Activated CD8-positive, alpha-beta memory T cell treated with anti-CD3 and anti-CD28 coated beads for 4 hours (primary cell): ENCODE measurements at places on chromosomes 6 and 20.

DNA sequence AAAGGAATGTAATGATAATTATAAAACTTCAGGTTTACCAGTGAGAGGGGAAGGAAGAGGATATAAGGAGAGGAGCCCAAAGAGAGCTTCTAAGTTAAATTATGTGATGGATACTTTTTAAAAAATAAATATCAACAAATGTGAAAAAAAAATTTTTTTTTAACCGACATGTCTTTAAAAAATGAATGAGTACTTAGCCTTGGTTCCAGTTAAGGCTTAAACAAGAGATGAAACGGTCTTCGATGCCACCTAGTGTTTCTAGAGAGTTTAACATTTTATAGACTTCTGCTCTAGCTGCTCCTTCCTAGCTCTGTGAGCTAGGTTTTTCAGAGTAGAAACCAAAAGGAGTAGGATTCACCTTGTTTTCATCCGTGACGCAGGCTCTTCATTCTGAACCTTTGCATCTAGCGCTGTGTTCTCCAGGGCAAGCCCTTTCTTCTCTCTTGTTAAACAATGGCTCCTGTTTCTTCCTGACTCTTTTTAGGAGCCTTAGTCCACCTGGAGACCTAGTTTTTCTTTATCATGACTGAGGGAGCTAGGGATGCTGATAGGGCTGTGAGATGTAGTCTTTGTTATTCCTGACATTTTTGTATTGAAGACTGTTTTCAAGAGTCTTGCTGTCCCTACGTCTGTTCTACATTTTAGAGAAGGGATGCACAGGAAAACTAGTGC is 42.4 kb upstream of the GNRH2 start:
- no peak for DNase-seq

DNA sequence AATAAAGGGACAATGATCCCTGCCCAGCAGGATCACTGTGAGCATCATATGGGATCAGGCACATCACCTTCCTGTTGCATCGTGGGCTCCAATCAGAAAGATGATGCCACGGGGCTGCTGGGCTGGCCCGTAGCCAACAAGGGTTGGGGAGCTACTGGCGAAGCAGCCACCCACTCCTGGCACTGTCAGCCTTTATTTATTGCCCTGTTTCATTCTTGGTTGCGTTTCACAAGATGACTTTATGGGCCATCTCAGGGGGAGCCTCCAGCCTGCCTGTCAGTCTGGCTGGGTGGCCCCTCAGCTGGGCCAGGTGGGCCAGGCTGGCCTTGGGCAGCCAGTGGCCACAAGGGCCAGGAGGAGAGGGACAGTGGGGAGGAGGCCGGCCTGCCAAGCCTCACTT is 17.3 kb downstream of the VSTM2L start:
- DNase-seq = no peak

- no peak for DNase-seq
Measured at GRCh38 chr20:50455656-50456451, 54.3 kb upstream of the PTPN1 start.

DNA sequence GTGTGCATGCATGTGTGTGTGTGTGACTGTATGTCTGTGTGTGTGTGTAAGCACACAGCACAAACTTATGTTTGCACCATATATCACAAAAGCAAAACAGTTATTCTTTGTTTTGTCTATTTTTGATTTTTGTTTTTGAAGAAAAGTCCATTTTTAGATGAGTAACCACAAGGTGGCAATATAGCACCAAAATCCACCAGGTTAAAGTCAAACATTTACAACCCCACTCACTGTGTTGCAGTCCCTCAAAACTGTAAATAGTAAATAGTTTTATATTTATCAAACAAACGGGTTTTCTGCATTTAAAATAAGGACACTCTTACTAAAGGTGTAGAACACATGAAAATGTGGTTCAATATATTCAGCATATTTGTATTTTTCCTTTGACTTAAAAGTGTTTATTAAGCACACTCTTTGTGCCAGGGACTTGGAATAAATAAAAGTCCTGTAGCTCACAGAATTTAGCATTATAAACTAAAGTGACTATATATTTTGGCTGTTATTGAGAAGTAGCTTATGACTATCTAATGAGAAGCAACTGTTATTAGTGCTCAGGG is 118.5 kb downstream of the GFRAL start:
- DNase-seq = no peak

- no peak for DNase-seq
Measured at GRCh38 chr20:63693733-63694583, 2.5 kb upstream of the TNFRSF6B start.

DNA sequence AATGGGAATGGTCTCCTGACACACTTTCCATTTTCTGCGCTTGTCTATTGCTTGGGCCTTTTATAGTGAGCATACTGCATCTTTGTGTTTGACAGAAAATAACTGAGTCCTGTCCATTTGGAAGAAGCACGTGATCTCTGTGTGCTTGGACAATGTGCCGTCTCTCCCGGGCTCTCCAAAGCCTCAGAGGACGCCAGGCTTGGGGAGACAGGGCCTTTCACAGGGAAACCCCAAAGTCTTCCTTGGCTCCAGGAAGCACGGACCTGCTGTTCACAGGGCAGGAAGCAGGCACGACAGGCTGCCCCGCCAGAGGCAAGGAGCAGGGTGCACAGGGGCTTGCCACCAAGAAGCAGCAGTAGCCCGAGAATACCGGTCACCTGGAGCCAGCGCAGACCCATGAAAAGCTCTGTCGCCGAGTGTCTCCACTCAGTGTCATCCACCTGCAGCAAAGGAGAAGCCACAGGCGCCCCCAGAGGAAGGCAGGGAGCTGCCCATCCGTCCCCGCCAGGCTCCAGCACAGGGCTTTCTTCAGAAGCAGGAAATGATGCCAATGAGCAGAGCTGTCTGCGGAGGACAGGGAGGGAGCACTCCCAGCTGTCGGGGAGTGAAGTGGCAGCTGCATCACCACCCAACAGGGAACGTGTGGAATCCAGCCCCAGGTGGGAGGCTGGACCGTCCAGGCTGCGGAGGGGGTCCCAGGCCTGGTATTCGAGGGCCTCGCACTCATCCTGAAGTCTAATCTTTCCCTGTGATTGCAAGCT is 135.1 kb downstream of the AGPAT4 start:
- DNase-seq = no peak

DNA sequence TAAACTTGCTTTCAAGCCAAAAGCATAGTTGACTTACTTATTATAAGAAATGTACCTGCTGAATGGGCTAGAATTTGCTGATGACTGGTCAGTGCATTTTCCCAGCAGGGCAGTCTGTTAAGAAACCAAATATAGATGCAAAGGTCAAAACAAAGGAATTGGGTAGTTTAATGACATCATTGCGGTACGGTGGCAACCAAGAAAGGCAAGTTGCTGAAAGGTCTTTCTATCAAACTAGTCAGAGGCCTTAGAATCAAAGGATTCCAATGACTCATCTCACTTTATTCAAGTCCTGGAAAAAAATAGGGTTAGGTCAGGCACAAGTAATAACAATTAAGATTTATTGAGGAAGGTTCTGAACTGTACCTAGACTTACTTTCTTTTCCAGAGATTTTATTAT is 76.4 kb downstream of the KIZ start:
- no peak for DNase-seq

- no peak for DNase-seq
Measured at GRCh38 chr6:25302677-25303128, 23.5 kb downstream of the CARMIL1 start.

DNA sequence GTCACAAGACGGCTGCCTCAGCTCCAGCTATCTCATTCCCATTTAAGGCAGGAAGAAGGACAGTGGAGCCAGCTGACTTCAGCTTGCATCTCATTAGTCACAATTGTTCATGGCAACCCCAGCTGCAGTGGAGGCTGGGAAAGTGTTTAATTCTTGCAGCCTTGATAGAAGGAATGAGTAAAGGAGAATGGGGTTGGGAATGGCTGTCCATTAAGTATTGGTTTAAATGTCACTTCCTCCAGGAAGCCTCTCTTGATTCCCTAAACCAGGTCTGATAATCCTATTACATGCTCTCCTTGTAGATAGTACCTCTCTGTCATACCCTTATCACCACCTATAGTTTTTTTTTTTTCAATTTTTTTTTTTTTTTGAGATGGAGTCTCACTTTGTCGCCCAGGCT is 166.4 kb downstream of the TFAP2C start:
- DNase-seq = no peak

DNA sequence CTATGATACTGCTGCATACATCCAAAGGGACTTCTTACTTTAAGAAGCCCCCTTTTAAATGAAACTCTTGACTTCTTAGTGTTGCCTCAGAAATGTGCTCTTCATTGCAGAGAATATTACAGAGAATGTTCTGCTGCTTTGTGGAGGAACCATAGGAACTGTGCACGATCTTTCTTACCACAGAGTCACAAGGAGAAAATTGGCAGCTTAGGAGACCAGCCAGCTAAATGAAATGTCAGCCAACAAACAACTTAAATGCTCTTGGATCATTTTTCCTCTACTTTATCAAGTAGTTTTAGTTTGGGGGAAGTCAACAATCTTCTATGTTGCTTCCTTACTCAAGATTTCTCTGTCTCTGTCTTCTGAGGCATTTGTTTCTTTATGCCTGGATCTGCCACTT is 125.9 kb upstream of the MLIP start:
- DNase-seq = no peak

DNA sequence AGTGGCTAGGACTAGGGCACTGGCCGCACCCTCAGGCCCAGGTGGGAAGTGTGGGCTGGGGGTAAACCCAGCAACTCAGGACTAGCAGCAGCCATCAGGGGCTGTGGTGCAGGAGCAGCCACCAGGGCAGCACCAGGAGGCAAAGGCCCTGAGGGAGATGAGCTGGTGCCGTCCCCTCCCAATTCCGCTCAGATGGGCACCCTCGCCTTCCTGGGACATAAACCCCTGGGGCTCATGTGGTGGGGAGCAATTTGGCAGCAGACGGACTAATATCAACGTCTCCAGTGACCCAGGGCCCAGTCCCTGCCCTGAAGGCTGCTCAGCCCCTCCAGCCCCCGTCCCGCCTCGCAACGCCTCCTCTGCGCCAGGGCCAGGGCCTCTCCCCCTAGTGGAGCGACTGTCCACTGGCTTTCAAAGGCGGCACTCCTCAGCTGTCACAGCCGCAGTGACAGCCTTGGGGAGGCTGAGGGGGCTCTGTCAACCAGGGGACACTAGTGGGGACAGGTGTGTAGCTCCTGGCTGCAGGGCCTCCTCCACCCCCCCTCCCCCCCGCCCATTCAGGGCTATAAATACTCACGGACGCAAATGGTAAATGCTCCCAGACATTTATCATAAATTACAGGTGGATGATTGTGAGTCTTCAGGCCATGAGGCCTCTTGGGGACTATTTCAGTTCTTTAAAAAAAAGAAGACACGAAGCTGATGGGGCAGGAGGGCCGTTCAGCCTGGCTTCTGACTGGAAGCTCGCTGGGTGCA is 349.9 kb downstream of the ZFAND3 start:
- no peak for DNase-seq

DNA sequence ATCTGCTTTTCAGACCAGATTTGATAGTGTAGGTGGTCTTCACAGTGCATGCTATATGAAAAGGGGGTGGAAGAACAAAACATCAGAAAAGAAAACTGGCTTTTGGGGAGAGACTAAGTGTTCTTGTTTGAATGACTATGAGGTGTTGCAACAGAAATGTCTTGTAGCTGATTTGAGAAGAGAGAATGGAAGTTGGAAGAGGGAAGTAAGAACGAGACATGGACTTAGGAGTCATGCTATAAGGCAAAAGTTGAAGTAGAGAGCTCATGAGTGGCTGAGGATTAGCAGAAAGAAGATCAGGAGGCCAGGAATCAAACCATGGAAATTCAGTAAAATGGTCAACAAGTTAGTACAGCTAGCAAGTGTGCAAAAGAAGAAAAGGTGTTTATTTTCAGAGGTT is 32.1 kb downstream of the FNDC1 start:
- no peak for DNase-seq

DNA sequence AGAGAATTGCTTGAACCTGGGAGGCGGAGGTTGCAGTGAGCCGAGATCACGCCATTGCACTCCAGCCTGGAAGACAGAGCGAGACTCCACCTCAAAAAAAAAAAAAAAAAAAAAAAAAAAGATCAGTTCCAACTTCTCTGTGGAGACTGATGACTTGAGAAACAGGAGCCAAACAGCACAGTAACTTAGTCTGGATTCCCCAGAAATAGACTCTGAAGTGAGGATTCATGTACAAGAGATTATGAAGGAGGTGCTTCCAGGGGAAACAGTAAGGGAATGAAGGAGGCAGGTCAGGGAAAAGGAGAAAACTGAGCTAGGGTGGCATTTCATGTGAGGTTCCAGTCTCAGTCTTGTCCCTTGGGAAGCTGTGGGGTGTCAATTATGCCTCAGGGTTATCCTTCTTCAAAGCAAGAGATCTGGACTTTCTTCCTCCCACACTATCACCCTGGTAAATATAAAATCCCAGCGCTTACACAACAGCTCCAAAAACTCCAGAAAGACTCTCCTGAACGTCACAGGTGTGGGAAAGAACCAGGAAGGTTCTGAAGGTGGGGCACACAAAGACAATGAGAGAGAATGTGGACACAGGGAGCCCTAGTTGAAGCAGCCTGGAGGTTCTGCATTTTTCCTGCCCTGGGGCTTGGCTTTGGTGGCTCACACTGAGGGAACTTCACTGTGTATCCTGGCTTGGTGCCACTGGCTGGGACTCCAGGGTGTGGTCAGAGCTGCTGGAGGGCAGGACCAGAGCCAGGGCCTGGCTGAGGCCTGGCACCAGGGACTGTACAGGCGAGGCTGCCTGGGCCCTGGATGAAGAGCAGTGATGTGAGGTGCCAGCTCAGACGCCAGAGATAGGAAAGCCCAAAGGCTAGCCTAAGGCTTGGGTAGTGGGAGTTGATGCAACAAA is 46.8 kb downstream of the PCNA start:
- no peak for DNase-seq

- DNase-seq = no peak
Measured at GRCh38 chr6:168132531-168133167, 53.6 kb upstream of the FRMD1 start.

- DNase-seq = no peak
Measured at GRCh38 chr6:73116330-73116729, 109.0 kb downstream of the KHDC1L start.

GRCh38 chr6:13117570-13117969 is 210.8 kb downstream of the TBC1D7 start:
- no peak for DNase-seq

GRCh38 chr6:93243231-93243778 is 176.1 kb downstream of the EPHA7 start:
- no peak for DNase-seq

GRCh38 chr6:136803608-136804007 is 11.3 kb upstream of the MAP3K5 start:
- no peak for DNase-seq

- no peak for DNase-seq
Measured at GRCh38 chr6:73451223-73452106, 632 bp downstream of the CGAS start.

DNA sequence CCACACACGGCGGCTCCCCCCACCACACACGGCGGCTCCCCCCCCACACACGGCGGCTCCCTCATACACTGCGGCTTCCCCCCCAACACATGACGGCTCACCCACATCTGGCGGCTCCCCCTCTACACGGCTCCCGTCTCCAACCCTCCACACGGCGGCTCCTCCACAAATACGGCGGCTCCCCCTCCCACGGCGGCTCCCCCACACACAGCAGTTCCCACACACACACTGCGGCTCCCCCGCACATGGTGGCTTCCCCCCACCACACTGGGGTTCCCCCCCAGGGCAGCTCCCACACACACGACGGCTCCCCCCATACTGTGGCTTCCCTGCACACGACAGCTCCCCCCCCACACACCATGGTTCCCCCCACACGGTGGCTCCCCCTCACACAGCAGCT is 98.0 kb downstream of the TTLL2 start:
- DNase-seq = no peak
